Kidney (tissue), 22 donors: ENCODE measurements at places on chromosomes 12 and 14.

DNA sequence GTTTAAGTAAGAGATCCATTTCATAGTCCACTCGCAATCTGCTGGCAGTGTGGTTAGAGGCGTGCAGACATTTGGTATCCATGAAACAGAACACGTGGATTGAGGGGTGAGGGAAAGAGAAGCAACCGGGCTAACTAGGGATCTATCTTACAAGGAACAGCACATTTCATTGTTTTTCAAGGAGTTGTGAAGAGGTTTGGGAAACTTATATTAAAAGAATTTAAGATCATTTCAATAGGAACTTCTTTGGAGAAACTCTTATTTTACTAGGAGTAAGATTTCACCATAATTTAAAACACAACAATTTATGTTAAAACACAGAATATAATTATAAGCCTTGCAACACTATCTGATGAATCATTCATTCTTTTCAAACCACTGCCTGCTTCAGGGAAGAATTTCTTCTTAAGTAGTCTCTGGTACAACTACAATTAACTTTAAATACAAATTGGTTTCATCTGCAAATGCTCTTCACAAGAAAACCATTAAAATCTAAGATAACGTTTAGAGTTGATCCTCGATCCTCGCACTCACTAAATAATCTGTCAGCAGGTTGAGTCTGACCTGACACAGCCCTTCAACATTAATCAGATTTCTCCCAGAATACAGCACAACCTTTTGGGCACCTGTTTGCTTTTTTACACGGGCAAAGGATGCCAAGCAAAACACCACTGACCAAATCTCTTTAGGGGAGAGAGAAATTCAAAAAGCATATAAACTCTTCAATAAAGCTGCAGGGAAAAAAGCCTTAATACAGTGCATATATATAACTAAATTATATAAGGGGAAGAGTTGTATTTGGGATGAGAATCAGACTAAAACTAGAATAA, 27.3 kb downstream of the PPTC7 start:
- DNase-seq: no peak

DNA sequence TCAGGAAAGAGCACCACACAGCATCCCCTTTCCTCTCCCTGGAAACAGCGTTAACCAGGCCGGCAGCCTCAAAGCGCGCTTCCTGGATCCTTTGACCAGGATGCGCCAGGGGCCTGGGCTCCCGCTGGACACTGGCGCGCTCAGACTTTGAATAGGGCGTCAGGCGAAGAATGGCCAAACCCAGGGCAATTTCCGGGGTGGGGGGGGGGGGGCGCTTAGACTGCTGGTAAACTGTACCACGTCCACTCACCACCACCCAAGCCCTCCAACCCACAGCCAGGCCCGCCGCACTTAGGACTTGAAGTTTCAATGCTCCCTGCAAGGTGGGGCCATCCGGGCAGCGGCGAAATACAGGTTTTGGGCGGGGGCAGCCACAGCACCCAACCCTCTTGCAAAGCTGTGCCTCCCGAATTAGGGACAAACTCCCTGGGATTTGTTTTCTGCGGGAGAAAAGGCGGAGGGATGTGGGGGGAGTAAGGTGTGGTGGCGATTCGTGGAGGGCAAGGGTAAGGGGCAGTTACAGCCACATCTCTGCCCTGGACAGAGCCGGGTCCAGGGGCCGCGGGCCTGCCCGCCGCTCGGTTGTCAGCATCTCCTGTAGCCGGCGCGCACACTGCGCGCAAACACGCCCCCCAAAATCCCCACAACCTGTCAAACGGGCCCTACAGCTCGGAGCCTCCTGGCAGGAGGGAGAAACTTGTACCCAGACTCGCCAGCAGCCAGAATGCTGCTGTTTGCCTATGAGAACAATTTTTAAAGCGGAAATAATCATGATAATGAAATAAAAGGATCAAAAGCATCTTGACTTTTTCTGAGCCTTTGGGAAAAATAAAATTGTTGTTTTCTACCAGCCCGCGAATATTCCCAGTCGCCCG, 958 bp downstream of the RTN1 start:
- peak; percentile 62 for DNase-seq

DNA sequence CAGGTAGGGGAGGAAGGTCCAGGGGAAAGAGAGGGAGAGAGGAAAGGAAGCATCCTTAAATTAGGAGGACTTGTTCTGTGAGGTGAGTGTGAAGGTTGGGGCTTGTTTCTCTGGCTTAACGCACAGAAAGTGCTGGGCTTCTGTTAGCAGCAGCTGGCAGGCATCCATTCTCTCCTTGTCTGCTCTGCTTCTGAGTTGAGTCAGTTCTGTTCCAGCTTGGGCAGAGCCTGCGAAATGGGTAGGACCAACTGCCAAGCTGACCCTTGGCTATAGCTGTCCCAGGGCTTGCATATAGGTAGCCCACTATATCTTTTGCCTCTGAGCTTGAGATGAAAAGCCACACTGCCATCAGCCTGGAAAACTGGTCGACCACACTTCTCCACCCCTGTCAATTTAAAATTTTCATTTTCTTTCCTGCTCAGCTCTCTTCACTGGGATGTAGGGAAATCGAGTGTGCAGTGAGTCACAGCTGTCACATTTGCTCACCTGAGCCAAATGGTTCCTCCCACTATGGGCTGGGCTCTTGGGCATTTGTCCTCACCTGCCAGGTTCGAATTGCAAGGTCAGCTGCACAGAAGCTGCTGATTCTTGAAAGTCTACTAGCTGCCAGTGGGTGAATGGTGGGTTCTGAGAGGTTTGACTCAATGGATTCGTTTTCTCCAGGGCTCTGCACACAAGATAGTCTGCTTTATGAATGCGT, 256.4 kb upstream of the PWP1 start:
- DNase-seq: peak; percentile 26

DNA sequence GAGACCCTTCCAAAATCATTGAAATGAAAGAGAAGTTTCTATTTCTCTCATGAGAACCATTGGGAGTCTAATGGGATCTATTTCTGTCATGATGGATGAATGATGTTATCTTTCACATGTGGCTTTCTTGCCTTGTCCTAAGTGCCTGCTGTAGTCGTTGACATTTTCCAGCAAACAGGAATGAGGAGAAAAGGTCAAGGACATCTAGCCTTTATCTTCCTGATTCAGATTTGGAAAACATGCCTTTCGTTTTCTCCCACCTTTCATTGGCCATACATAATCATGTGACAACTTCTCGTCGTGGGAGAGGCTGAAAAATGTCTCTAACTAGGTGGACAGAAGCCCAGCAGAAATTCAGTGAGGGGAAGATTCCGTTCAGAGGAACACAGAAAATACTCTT, 94.5 kb downstream of the PCNX1 start:
- no peak for DNase-seq

DNA sequence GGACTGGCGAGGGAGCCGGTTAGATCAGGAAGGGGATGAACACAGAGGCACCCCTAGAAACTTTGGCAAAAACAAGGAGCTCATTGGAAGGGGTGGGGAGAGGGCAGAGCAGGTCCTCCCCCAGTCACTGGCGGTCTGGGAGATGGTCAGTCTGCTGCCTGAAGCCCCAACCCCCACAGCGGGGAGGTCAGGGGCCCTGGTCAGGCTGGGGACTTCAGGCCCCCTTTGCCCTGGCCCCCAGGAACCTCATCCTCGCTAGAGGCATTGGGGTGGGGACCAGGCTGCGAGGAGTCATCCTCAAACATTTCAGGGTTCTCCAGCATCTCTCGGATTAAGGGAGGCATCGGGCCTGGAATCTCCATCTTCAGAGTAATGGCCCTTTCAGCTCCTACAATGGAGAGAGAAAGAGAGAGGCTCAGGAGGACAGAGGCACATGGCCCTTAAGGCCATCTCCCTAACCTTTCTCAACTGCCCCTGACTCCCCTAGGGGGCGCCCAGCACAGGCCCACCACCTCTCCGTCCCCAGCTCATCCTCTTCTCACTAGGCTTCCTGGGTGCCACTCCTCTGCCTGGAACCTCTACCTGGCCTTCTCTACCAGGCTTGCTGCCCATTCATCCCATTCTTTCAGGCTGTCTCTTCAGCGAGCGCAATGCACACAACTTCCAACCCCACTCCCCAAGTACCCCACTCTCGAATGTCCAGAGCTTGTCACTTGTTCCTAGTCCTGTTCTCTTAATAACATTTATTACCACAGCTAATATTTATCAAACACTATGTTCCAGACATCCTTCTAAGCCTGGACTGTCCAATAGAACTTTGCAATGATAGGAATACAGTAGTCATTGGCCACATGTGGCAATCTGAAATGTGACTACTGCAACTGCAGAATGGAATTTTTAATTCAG, 4.7 kb upstream of the ITGB7 start:
- no peak for DNase-seq

GRCh38 chr14:44979740-44980356, 17.9 kb downstream of the TOGARAM1 start:
- DNase-seq: no peak

- DNase-seq: peak; percentile 59
Observed at GRCh38 chr14:91911474-91912032, 35.9 kb downstream of the FBLN5 start.

- no peak for DNase-seq
Observed at GRCh38 chr12:131901431-131902331, 7.3 kb downstream of the ULK1 start.

- no peak for DNase-seq
Observed at GRCh38 chr14:23513005-23513817, 38.4 kb downstream of the ZFHX2 start.

DNA sequence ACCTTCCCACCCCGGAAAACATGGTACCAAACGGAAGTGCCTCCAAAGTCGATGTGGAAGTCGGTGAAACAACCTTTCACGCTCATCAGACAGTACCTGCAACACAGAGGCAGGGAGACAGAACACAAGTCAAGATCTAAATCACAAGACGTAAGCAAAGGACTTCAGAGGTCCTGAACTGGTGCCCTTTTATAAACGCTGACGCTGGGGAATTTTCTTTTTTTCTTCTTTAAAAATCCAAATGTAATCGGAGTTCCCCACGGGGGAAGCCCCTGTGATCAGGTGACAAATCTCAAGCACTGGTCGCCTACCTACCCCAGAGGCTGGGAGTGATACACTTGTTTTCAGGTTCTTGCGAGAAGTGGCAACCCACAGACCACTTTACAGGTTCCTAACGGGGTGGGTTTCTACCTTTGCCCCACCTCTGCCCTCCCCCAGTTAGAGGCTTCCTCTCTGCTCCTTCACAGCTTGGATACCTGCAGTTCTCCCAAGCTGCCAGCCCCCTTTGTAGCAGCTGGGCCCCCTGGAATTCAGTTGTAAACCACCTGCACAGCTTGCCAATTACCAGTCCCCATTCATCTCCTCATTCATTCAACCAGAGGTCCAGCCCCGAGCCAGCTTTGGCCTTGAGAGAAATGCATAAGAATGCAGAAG, 46.2 kb downstream of the KDM2B start:
- peak; percentile 28 for DNase-seq

- no peak for DNase-seq
Observed at GRCh38 chr12:109477963-109478315, 505 bp downstream of the UBE3B start.

GRCh38 chr12:125015680-125016310, 22.4 kb downstream of the BRI3BP start:
- DNase-seq: no peak

- DNase-seq: no peak
Observed at GRCh38 chr12:79250960-79251755, 386.6 kb downstream of the SYT1 start.

DNA sequence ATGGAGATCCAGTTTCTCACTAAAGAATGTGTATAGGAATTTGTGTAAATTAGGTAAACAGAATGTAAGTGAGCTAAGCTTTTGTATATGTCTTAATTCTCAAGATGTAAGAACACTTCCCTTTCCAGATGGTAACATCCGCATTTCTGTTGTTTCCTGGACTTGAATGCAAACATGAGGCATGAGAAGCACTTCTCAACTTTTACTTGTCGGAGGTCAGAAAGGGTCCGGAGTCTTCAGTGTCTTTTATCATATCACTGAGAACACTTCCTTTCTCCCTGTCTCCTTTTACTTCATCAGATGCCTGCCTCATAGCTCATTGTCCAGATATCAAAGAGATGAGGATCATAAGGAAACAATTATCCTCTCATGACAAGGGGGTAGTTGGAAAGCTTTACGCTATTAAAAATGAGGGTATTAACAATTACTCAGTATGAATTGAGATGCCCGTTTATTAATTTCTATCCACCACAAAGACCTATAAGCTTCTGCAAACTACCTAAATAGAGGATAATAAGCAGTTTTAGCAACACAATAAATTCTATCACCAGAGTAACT, 214.1 kb upstream of the FLRT2 start:
- no peak for DNase-seq

DNA sequence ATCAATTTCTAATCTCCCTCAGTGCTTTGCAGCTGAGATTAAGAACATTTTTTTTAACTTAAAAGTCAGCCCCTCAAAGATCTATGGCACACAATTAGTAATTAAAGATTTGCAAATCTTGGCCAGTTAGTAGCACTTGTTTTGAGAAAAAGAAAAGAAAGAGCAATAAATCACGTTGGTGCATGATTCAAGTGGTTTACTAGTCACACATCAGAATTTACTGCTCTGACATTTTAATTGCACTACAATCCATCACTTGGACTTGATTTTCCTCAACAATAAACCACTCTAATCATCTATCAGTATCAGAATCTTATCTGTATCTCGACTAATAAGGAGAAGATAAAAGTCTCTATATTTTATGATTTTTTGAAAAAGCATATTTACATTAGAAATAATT, 154.3 kb downstream of the HELB start:
- peak; percentile 54 for DNase-seq

DNA sequence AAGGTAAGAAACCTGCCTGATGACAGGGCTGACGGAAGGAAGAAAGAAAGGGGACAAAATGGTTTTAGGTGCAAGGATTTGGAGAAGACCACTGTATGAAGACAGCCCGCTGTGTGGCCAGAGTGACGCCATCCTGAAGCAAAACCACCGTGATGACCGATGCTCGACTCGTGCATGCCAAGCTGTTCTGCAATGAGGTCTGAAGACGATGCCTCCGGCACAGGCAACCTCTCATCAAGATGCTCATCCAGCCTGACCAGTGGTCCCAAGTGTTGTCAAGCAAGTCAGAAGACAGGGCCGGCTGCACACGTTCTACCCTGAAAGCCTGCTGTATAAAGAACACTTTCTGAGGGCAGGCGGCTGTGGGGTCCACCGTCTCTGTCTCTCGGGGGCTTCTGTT, 34.8 kb downstream of the STX2 start:
- DNase-seq: no peak

DNA sequence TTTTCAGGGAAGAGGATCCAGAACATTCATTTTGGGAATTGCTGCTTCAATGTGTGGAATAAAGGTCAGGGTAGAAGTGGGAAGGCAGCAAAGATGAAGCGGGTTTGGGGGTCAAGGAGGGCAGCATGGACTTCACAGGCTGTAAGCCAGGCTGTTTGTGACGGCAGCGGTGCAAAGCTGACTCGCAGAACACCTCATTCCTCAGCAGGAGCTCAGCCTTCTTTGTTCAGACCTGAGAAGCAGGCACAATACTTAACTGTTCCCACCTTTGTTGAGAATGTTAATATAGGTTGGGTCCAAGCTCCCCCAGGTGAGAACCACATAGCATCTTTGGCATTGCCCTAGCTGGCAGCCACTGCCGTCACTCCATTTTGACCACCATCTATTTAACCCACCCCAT, 16.7 kb downstream of the GRIN2B start:
- DNase-seq: no peak

- DNase-seq: no peak
Observed at GRCh38 chr12:130593056-130593455, 123.0 kb downstream of the RIMBP2 start.

- no peak for DNase-seq
Observed at GRCh38 chr12:104805186-104805585, 152.9 kb downstream of the SLC41A2 start.

GRCh38 chr14:39988939-39989338, 556.7 kb upstream of the FBXO33 start:
- no peak for DNase-seq
